ENCODE measurements at places on chromosomes 5 and 9.

- peak; percentile 4 for DNase-seq
These were observed 3.6 kb upstream of the CPLX2 start for GRCh38 chr5:175867587-175868347.

- no peak for DNase-seq
These were observed 72.3 kb downstream of the STK32A start for GRCh38 chr5:147307170-147307569.

- DNase-seq: no peak
These were observed 283.3 kb downstream of the NSG2 start for GRCh38 chr5:174328631-174329299.

DNA sequence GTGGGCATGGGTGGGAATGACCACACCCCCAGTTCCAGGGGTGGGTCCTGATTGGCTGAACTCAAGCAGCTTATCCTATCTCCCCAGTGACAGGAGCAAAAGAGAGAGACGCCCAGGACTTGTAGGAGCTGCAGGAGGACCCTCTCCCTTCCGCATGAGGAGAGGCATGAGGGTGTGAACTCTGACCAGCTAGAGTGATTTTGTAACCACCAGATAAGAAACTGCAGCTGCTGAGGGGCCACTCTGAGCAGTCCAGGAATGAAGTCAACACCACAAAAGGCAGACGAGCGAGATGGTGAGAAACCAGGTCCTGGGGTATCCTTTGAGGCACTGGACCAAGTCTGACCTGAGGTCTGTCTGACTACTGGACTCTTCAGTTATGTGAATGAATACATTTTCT lies 521.9 kb downstream of the BNC2 start:
- DNase-seq: no peak

GRCh38 chr5:4114452-4114851 lies 518.8 kb downstream of the IRX1 start:
- DNase-seq: no peak

DNA sequence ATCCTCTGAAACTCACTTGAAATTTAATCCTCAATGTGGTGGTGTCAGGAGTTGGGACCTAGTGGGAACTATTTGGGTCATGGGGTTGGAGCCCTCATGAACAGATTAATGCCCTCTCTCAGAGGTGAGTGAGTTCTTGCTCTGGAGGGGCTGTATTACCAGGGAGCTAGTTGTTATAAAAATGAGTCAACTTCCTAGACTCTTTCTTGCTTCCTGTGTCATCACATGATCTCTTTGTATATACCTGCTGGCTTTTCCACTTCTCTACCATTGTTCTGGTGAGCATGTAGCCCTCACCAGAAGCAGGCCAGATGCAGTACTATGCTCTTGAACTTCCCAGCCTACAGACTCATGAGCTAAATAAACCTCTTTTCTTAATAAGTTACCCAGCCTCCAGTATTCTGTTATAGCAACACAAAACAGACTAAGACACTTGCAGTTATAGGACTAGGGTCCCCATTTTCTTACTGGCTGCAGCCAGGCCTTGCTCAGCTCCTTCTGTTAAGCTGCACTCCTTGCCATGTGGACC lies 127.5 kb downstream of the SUSD1 start:
- DNase-seq: peak; percentile 46

DNA sequence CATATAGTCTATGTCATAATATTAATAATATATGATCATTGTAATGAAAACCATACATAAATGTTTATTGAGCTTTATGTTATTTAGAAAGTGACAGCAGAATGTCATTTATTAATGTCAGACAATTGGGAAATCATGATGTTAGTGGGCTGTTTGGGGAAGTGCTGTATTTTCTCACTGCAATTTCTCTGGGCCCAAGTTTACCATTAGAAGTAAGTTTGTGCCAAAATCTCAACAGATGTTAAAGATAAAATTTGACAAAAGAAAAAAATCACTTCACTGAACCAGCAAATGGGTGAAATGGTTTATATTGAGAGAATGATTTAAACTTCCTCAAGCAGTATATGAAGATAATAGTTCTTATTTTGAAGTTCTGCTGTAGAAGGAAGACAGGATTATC lies 433.2 kb upstream of the SMARCA2 start:
- DNase-seq: no peak

- no peak for DNase-seq
These were observed 40.7 kb upstream of the ZNF300 start for GRCh38 chr5:150945486-150945885.

- no peak for DNase-seq
These were observed 188.1 kb downstream of the RFX3 start for GRCh38 chr9:3337515-3338225.

DNA sequence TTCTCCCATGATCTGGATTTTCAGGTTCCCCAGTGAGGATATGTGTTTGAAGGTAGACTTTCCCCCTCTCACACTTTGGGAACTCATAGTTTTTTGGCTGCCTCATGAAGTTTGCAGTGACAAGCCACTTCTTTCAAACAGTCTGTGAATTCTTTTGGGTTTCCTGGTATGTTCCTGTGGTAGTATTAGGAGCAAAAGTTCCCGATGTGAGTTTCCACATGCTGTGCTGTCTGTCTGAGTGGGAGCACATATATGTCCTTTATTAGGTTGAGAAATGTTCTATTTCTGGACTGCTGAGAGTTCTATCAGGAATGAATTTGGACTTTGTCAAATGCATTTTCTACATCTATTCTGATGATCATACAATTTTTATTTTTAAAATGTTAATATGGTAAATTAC lies 273.2 kb upstream of the TARS1 start:
- DNase-seq: no peak

- no peak for DNase-seq
These were observed 314.5 kb downstream of the ADGRV1 start for GRCh38 chr5:90873033-90873517.

- no peak for DNase-seq
These were observed 22.3 kb upstream of the UNC5A start for GRCh38 chr5:176788091-176788490.

DNA sequence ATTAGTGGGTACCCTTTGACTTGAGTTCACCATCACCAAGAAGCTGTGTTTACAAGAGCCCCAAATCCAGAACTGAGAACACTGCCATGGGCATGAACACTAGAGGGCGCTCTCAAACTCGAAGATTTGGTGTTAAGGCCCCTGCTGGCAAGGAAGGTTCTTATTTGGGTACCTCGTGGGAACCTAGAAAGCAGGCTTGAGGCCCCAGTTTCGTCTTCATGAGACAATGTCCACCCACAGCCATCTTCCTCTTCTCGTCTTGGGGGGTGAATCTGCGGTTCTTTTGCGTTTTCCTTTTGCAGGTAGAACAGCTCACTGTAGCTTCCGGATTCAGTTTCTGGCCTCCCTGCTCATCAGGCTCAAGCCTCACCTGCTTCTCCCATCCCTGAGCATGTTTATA lies 184.0 kb downstream of the SEMA5A start:
- DNase-seq: peak; percentile 53

DNA sequence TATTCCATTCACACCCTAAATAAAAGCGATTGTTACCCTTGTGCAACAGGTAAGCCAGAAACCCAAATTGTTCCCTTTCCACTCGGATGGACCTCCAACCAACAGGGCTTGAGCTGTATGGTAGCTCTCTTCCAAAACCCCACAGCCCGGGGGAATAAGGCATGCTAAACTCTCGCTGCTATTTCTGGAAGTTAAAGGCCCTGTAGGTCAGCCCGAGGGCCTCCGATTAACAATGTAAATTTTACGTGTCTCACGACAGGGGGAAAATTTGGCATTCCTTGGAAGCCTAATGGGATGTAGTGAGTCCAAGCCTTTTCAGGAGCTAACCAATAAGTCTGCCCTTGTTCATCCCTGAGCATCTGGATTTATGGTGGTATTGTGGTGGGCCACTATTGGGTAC lies 26.0 kb downstream of the CNOT8 start:
- DNase-seq: no peak

DNA sequence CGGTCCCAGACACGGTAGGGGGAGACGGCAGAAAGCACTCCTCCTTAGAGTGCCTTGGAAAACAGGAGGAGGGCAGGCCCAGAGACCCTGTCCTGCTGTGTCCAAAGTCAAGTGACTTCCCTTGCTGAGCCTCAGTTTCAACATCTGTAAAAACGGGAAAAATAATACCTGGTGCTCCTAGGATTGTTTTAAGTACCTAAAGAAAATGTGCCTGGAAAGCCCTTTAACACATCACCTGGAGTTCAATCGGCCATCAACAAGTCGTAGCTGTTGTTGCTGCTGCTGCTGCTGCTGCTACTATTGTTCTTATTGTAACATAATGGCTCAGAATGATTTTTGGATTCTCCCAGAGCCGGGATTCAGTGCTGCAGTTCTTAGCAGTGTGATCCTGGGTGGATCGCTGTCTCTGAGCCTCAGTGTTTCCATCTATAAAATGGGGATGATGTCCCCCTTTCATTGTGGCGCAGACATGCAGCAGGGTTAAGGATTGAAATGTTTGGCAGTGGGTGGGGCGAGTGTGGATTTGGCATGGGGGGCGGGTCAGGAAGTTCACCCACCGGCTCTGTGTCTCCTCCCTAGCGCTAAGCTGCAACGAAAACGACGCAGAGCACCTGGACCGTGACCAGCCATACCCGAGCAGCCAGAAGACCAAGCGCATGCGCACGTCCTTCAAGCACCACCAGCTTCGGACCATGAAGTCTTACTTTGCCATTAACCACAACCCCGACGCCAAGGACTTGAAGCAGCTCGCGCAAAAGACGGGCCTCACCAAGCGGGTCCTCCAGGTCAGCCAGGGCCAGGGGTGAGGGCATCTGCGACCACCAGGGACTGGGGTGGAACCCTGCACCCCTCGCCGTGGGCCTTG lies 9.2 kb downstream of the LHX2 start:
- no peak for DNase-seq

DNA sequence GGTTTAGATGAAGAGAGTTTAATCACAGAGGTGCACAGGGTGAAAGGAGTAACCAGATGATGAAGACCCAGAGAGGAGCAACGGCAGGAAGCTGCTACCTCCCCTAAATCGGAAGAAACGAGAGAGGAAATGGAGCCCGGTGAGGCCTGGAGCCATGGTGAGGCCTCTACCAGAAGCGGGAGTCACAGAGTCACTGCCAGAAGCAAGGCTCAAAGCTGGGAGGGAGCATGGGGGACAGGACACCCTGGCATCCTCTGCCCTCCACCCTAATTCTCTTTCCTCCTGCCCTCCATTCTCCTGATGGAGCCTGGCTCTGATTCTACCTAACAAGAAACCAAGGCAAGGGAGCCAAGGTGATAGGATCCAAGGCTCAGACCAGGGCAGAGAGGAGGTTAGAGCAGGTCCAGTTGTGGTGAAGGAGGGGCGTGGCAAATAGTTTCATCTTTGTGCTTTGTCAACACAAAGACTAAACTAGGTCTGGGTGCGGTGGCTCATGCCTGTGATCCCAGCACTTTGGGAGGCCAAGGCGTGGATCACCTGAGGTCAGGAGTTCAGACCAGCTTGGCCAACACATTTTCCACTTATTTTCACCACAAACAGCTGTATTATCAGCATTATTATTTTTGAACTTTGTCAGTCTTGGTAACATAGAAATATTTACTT lies 134.4 kb upstream of the RAI14 start:
- DNase-seq: no peak

DNA sequence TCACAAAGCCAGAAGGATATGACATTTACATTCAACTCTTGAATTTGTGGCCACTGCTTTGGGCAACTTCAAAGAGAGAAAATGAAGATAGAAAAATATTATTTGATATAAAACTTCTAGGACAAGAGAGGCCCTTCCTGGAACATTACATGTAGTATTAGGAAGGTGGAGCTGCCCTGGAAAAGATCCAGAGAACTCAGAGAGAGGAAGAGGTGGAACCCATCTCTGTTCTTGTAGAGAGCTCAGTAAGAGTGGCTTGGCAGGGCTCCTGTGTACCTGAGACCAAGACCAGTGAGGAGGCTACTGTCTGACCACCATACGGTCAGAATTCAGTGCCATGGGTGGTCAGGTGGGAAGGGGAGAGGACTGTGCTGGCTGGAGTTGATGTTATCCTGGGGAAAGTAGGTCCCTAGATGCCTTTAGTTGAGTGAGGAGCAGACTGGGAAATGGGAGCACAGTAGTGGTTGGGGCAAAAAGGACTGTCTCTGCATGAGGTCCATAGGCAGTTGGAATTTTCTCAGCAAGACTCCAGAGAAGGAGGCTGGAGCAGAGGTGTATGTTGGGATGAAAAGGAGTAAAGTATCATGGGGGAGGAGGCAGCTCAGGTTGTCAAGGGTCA lies 7.6 kb downstream of the TGFBI start:
- no peak for DNase-seq

Data from NCI-H226 (cell line).